Spleen (tissue), 13 donors: ENCODE measurements at places on chromosomes 13 and 19. TPM values are rescaled to one million over a fixed set of nuclear protein-coding genes. Genes with fewer than 3 reads are reported as not detected.

The TMED1 gene
- total RNA-seq: 25.5 TPM

- no peak overlapping the region for H3K4me3 ChIP-seq
- peak; percentile 65 for DNase-seq
- peaks cover 52% of the 10 kb centered on the region for H3K4me1 ChIP-seq
- peaks cover 5% of the 10 kb centered on the region for H3K27me3 ChIP-seq
- H3K36me3 ChIP-seq: no peaks in the 10 kb centered on the region
These were observed 15.4 kb downstream of the LILRA1 start for GRCh38 chr19:54608792-54609191.

The HIF3A gene
- total RNA-seq: 97.5 TPM

The PLIN4 gene
- 0.85 TPM for total RNA-seq

The TMEM147 gene
- 67.7 TPM for total RNA-seq

DNA sequence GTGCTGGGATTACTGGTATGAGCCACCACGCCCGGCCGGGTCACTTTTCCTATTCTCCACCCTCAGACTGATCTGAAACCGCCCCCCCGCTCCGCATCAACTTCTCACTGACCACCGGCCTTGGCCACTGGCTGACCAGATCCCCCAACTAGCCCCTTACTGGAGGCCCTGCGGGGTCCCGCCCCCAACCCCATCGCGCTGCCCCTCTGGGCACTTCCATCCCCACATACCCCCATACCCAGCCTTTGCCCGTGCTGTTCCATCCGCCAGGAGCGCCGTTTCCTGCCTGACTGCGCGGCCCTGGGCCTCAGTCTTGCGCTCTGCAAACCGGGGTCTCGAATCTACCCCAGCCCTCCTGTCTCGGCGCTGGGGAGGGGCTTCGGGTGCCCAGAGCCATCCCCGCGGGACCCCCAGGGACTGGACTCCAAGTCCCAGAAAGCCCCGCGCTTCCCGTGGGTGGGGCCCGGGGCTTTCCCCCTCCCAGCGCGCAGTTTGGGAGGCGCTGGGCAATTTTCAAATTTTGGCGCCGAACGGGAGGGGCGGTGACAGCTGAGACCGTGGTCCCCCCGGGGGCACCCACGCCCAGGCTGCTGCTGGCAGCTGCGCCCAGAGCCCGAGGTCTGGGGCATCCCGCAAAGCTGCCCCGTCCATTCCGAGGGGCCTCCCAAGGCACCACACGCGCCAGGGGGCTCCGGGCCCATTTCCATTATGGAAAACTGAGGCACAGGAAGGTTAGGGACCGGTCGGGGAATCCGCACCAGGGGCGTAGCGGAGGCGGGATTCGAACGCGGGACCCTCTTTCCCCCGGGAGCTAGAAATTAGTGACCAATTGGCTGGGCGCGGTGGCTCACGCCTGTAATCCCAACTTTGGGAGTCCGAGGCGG is 5.2 kb upstream of the LMNB2 start:
- H3K27ac ChIP-seq: peak overlapping the region; percentile 43
- no peaks in the 10 kb centered on the region for H3K27me3 ChIP-seq
- DNase-seq: peak; percentile 85
- no peaks in the 10 kb centered on the region for H3K36me3 ChIP-seq

DNA sequence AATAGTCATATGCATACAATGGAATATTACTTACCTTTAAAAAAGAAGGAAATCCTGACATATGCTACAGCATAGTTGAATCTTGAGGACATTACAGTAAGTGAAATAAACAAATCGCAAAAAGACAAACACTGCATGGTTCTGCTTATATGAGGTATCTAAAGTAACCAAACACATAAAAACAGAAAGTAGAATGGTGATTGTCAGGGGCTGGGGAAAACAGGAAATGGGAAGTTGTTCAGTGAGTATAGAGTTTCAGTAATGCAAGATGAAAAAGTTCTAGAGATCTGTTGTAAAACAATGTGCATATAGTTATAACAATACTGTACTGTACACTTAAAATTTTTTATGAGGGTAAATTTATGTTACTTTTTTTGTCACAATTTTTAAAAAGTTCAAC is 219.4 kb downstream of the KLF5 start:
- no peak for DNase-seq
- no peak overlapping the region for H3K27ac ChIP-seq
- no peaks in the 10 kb centered on the region for H3K27me3 ChIP-seq
- H3K4me3 ChIP-seq: no peak overlapping the region
- H3K36me3 ChIP-seq: no peaks in the 10 kb centered on the region

The ZNF429 gene
- total RNA-seq: 14.4 TPM

The ZNF69 gene
- 5.2 TPM for total RNA-seq

GRCh38 chr19:30229525-30230174 is 142.5 kb upstream of the ZNF536 start:
- no peak for DNase-seq
- no peak overlapping the region for H3K4me3 ChIP-seq
- H3K36me3 ChIP-seq: no peaks in the 10 kb centered on the region
- H3K27ac ChIP-seq: no peak overlapping the region
- H3K27me3 ChIP-seq: peaks cover 82% of the 10 kb centered on the region
- peaks cover 46% of the 10 kb centered on the region for H3K4me1 ChIP-seq

- no peaks in the 10 kb centered on the region for H3K27me3 ChIP-seq
- no peak overlapping the region for H3K27ac ChIP-seq
- H3K4me3 ChIP-seq: no peak overlapping the region
- no peak for DNase-seq
- peaks cover 80% of the 10 kb centered on the region for H3K36me3 ChIP-seq
These were observed 23.7 kb downstream of the TPP2 start for GRCh38 chr13:102620516-102620915.

The TSSK6 gene
- 3.7 TPM for total RNA-seq
